ENCODE measurements at places on chromosomes 7 and 10. TPM values are rescaled to one million over a fixed set of nuclear protein-coding genes. Genes with fewer than 3 reads are reported as not detected.

BCCIP gene
- total RNA-seq = 60.0 TPM

DNA sequence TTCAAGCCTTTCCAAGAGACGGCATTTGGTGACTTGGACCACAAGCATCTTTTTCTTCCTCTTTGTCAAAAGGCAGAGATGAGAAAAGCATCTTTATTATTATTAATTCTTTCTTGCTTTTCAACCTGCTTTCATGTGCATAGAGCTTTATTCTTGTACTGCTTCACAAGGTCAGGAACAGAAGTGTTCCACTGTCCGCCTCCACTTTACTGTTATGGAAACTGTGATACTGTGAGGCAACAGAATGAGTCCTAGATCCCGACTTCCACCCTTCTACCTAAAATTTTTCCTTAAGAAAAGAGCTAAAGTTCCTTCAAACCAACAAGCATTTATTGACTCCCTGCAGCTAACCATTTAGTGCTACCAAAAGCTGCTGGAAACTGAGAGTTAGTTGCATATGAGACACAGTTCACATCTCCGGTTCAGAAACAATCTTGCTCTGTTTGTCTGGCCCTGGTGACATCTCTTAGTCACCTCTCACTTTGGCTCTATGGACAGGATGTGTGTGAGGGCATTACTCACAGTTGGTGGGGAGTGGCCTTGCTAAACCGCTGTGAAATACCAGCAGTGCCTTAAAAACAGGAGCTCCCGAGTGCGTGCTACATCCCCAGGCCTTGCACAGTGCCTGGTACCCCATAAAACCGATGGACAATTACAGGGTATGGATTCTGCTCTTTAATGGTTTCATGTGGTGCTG, 77.1 kb upstream of the TRIL start:
- no peaks in the 10 kb centered on the region for H3K36me3 ChIP-seq
- H3K27ac ChIP-seq = no peak overlapping the region
- no peak for DNase-seq

GRCh38 chr10:11141571-11142091, 124.0 kb downstream of the CELF2 start:
- H3K4me3 ChIP-seq = no peak overlapping the region
- no peak for DNase-seq
- no peak overlapping the region for H3K27ac ChIP-seq
- no peaks in the 10 kb centered on the region for H3K4me1 ChIP-seq
- no peaks in the 10 kb centered on the region for H3K36me3 ChIP-seq
- no peaks in the 10 kb centered on the region for H3K27me3 ChIP-seq

LRRC18 gene
- not detected for total RNA-seq

RTKN2 gene
- total RNA-seq = 0.98 TPM

DNA sequence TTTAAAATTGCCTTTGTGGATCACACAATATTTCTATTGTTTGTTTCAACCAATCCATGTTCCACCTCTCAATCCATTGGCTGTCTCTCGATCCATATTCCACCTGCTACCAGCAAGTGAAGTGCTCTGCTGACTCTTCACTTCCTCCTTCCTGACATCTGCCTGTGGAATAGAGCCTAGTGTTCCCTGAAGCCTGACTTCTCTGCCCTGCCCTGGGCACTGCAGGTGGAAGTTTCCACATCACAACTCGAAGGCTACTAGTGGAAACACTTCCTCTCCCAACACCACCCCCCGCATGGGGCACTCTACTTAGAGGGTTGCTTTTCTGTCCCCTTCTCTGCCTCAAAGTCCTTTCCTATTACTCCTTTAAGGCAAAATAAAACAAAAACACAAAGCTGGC, 563.8 kb upstream of the IGFBP3 start:
- H3K27me3 ChIP-seq = no peaks in the 10 kb centered on the region
- DNase-seq = no peak
- H3K4me3 ChIP-seq = no peak overlapping the region
- no peak overlapping the region for H3K27ac ChIP-seq

TRIM8 gene
- 128 TPM for total RNA-seq

GRCh38 chr7:3579638-3580219, 278.7 kb downstream of the SDK1 start:
- no peaks in the 10 kb centered on the region for H3K27me3 ChIP-seq
- H3K36me3 ChIP-seq = no peaks in the 10 kb centered on the region
- no peak overlapping the region for H3K4me3 ChIP-seq
- no peak for DNase-seq

DNA sequence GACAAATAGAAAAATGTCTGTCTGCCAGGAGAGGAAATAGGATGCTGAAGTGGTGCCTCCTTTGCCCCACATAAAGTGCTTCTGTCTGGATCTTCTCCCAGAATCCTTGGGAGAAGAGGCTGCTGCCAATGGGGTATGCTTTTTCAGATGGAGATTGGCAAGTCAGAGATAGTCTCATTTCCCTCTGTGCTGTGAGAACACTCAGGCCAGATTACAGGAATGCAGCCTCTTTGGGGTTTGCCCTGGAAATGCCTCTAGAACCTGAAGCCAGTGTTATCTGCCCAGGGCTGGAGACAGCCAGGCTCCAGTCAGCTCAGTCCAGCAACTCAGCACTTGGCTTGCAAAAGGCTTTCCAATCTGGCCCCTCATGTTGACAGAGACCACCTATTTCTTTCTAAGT, 119.1 kb upstream of the PHYHIPL start:
- H3K27ac ChIP-seq = no peak overlapping the region
- H3K27me3 ChIP-seq = no peaks in the 10 kb centered on the region
- H3K4me3 ChIP-seq = no peak overlapping the region
- DNase-seq = no peak
- H3K4me1 ChIP-seq = no peaks in the 10 kb centered on the region
- H3K36me3 ChIP-seq = no peaks in the 10 kb centered on the region

DNA sequence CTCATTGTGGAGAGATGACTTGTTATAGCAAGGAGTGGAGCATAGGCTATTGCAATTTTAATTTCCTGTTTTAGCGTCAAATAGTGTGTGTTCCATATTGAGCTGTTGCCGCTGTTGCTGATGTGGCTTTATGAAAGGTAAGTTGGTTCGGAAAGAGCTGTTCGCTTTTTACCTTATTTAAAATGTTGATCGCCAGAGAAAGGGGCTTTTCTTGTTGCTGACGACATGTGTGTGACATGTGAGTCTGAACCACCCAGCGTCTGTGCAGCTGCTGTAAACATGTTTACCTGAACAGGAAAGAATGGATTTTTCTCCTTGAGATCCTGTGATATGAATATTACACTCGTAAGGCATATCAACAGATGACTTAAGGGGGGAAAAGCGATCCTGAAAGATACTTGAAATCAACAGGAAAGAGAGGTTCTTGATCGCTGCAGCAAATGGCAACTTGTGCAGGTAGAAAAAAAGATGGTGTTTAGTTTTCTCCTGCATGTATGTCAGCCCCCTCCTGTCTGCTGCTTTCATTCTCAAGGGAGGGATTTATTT, 2.5 kb downstream of the ZEB1 start:
- no peaks in the 10 kb centered on the region for H3K36me3 ChIP-seq
- no peak for DNase-seq
- H3K4me3 ChIP-seq = peak overlapping the region; percentile 95
- peak overlapping the region; percentile 65 for H3K27ac ChIP-seq
- no peaks in the 10 kb centered on the region for H3K4me1 ChIP-seq

NPTX2 gene
- total RNA-seq = 1.5 TPM

DNA sequence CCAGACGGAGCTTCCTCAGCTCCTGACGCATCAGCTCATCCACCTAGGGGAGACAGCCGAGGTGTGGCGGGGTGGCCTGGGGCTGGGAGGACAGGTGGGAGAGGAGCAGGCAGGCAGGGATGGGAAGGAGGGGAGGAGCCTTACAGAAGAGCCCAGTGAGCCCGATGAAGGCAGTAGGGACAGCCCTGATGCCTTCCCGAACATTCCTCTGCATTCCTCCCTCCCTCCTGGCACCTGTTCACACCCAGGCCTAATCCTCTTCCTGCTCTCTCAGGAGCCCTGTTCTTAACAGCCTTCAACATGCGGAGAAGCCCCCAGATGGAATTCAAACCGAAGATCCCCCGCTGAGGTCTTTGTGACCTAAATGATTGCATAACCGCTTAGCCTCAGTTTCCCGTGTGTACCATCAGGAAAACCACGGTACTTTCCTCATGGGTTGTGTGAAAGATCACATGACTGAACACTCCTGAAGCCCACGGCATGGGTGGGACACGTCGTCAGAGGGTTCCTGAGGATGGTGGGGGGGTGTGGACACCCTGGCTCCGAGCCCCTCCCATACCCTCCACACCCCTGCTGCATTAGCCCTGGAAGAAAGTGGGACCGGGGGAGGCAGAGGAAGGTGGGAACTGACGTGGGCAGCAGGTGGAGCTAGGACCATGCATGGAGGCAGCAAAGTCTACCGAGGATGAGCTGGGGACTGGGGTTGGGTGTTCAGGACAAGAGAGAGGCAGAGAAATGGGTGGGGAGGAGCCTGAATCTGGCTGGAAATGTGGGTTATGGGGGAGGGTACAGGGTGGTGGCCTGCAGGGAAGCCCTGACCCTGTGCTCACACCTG, 8.8 kb upstream of the ASB10 start:
- no peak overlapping the region for H3K4me3 ChIP-seq
- H3K27ac ChIP-seq = no peak overlapping the region
- no peaks in the 10 kb centered on the region for H3K36me3 ChIP-seq

NRCAM gene
- 3.3 TPM for total RNA-seq

DNA sequence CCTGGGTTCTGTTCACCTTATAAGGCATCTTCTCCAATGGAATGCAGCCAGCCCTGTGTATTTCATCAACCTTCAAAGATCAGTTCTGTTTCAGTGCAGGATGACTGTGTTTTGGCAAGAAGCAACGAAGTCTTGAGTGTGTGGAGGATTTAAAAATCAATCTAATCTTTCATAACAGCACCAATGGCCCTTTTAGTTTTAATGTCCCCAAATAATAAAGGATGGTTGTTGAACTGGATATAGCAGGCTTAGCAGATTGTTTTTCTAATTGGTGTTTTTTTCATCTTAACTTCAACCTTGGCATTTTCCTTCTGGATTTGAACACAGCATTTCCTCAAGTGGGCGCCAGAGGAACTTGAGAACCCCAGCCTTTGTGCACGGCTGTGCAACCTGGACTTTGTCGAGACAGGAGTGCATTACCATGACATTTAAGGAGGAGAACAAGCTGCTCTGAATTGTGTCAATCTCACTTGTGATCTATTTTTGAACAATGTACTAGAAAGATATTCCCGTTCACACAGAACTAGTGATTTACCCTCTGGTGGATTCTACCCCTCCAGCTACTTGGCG, 313.3 kb upstream of the AKR1E2 start:
- H3K4me3 ChIP-seq = no peak overlapping the region
- no peaks in the 10 kb centered on the region for H3K4me1 ChIP-seq

OR2A42 gene
- total RNA-seq = under 0.01 TPM

DNA sequence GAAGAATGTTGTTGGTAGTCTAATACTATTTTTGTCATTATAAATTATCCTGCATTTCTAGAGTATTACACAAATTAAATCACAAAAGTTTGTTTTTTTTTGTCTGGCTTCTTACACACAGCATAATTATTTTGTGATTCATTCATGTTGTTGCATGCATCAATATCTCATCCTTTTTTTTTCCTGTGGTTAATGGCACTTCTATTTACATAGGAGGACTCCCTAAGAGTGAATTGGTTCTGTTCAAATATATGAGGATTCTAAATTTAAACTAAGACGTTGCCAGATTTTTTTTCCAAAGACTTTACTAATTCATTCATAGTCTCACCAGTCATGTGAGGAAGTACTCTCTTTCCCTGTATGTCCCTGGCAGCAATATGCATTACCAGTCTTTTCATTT, 303.3 kb downstream of the GPR37 start:
- no peak for DNase-seq
- H3K27ac ChIP-seq = no peak overlapping the region
- no peaks in the 10 kb centered on the region for H3K36me3 ChIP-seq
- no peaks in the 10 kb centered on the region for H3K27me3 ChIP-seq
- no peaks in the 10 kb centered on the region for H3K4me1 ChIP-seq
- no peak overlapping the region for H3K4me3 ChIP-seq

SPDYE6 gene
- total RNA-seq = not detected

CREM gene
- 41.6 TPM for total RNA-seq

GRCh38 chr7:142866361-142867096, 11.7 kb downstream of the EPHB6 start:
- no peak overlapping the region for H3K4me3 ChIP-seq
- no peak for DNase-seq
- H3K27me3 ChIP-seq = no peaks in the 10 kb centered on the region
- H3K4me1 ChIP-seq = no peaks in the 10 kb centered on the region

DNA sequence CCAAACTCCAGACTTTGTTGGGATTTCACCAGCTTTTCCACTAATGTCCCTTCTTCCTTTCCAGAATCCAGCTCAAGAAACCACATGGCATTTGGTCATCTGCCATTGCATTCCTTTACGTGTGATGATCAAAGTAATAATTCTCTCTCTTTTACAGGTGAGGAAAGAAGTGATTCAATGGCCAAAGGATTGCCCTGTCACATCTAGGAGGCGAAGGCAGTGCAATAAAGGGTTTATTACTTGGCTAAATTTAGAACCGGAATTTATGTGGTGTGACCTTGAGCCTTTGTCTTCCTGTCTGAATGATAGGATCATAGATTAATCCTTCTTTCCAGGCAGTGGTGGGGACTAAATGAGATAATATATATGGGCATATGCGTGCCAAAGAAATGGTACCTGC, 58.3 kb upstream of the COBL start:
- no peak overlapping the region for H3K4me3 ChIP-seq
- no peak overlapping the region for H3K27ac ChIP-seq
- no peaks in the 10 kb centered on the region for H3K27me3 ChIP-seq
- H3K36me3 ChIP-seq = no peaks in the 10 kb centered on the region

AKR1C8 gene
- 0.33 TPM for total RNA-seq

ELOVL3 gene
- 2.2 TPM for total RNA-seq

- no peak for DNase-seq
- no peak overlapping the region for H3K4me3 ChIP-seq
- no peak overlapping the region for H3K27ac ChIP-seq
These were observed 3.9 kb downstream of the CH25H start for GRCh38 chr10:89203237-89203636.

DNA sequence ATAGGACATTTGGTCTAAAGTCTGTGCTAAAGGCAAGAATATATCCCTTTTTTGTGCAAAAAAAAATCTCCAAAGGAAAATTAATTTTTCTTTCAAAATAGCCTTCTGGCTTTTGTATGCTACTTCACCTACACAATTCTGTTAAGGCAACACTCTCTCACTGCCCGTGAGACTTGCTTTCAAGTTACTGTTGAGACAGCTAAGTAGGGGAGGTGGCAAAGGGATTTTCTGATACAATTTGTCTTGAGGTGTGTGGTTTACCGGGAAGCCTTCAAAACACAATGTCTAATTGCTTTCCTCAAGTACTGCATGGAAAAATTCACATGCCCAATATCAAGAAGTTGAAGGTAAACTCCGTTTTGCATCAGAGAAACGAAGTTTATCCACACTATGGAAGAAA, 50.8 kb upstream of the RSU1 start:
- H3K27ac ChIP-seq = no peak overlapping the region
- H3K4me1 ChIP-seq = no peaks in the 10 kb centered on the region
- no peak overlapping the region for H3K4me3 ChIP-seq
- no peaks in the 10 kb centered on the region for H3K36me3 ChIP-seq

DNA sequence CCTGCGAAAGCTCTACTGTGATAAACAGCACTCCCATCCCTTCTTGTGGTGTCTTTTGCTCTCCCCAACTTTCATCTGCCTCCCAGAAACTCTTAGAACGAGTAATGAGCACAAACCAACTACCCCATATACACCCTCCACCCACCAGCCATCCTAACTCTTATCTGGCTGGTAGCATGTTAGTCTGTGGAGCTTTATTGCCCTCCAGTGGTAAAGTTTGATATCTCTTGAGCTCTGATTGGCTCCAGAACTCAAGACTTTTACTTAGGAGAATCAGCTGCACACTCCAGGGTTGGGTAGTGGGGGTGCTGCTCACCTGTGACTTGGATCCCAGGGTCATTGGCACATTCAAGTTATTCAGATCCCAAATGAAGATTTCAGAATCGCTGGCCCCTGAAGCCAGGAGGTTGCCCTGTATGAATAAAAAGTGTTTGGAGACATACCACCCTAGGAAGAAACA, 10.9 kb downstream of the SEC31B start:
- no peak overlapping the region for H3K27ac ChIP-seq
- H3K36me3 ChIP-seq = no peaks in the 10 kb centered on the region
- no peak overlapping the region for H3K4me3 ChIP-seq
- H3K27me3 ChIP-seq = no peaks in the 10 kb centered on the region
- H3K4me1 ChIP-seq = no peaks in the 10 kb centered on the region

Measured in breast epithelium (tissue), 4 donors.